ENCODE measurements at places on chromosomes 3 and 15.
A peak's percentile ranks its signal among the peaks of the same experiment; 100 is the strongest.

- DNase-seq = no peak
Observed at GRCh38 chr3:11072631-11073030, 80.1 kb downstream of the SLC6A1 start.

DNA sequence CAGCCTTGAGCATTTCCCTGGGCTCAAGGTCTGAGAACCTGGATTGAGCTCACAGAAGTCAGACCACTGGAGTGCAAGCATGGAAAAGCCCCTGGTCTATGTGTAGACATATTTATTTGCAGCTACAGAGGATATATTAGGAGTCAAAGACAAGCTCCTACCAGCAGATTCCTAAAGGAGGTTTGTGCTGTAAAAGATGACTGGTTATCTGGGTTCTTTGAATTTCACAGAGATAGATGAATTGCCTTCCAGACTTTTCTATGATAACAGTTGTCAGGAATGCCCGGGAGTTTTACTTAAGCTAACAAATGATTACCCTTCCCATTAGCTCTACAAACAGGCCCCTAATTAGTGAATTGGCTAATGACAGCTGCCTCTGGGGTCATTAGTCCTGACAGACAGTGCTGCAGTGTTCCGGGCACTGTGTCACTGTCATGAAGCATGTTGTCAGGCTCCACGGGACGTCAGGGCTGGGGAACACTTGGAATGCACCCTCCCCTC, 48.8 kb upstream of the PLXNA1 start:
- no peak for DNase-seq

GRCh38 chr3:23867400-23867799, 49.4 kb downstream of the NKIRAS1 start:
- peak; percentile 22 for DNase-seq

DNA sequence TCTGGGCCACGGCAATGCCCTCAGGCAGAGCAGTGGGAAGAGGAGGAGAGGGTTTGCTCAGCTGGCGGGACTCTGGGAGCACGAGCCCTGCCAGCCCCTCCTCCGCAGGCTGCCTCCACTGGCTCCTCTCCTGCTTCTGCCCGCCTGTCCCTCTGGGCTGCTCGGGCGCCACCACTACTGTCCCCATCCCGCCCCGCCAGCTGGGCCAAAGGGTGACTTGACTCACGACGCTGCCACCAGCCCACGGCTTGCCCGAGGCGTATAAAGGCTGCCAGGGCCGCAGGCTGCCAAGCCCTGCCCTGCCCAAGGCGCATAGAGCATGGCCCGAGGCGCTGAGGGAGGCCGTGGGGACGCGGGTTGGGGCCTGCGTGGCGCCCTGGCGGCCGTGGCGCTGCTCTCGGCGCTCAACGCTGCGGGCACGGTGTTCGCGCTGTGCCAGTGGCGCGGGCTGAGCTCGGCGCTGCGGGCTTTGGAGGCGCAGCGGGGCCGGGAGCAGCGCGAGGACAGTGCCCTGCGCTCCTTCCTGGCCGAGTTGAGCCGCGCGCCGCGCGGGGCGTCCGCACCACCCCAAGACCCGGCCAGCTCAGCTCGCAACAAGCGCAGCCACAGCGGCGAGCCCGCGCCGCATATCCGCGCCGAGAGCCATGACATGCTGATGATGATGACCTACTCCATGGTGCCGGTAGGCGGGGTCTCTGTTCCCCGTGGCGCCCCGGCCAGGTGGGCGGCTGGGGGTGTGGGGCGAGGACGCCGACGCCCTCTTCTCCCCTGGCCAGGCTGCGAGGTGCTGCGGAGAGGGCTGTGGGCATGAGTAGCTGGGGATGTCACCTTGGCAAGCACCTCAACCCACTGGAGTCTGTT, at the start of gene GLDN:
Gene GLDN, plus strand, starts transcription at position 290 of the 861 bp plus-strand sequence. Its CDS starts 30 bp downstream, at position 320.
- no peak for DNase-seq

DNA sequence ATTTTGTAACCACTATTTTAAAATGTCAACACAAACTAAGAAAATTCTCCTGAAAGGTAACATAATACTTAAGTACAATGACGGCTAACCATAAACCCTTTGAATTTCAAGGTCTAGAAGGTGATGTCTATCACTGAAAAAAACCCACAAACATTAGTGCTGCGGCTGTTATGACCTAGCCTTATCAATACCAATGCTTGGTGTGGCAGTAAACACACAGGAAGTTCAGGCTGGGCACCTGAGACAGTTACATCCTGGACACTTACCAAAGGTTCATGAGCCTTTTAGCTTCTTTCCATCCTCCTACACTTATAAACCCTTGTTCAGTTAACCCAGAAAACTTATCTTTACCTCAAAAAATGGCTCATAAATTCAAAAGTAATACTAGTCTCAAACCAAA, 5.8 kb downstream of the HSPBAP1 start:
- DNase-seq = no peak

DNA sequence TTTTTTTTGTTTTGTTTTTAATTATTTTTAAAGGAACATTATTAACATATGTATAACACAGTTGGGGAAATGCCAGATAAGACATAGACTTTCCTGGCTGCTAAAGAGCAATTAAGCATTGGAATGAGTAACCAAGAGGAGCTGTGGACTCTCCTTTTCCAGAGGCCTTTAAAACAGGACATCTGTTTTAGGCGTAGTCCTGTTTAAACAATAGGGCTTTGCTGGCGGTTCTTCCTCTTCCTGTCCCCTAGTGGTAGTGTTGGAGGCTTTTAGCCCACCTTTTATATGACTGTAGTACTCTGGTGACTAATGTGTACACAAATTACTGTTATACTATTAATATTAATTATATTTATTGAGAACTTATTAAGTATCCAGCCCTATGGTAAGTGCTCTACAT, 81.9 kb downstream of the PPARG start:
- no peak for DNase-seq

- peak; percentile 58 for DNase-seq
Observed at GRCh38 chr3:182784542-182784941, 8.8 kb upstream of the ATP11B start.

DNA sequence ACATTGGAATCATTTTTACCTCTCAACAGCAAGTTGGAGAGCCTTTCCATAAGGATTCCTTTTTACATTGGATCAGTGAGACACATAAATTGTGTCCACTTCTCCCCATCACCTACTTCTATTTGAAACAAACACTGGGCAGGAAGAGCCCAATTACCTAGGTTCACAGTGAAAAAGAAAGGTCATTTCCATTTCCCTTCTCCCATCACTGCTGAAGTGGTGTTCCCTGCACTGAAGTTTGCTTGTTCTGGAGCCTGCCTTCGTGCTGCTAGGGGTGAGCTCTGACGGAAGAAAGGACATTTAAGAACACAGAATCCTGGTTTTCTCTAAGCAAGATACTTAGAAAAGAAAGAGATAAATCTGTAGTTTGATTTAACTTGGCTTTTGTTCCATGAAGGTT, 123.8 kb upstream of the ZBTB20 start:
- DNase-seq = no peak

GRCh38 chr3:10305331-10305902, 12.7 kb upstream of the GHRL start:
- DNase-seq = no peak

DNA sequence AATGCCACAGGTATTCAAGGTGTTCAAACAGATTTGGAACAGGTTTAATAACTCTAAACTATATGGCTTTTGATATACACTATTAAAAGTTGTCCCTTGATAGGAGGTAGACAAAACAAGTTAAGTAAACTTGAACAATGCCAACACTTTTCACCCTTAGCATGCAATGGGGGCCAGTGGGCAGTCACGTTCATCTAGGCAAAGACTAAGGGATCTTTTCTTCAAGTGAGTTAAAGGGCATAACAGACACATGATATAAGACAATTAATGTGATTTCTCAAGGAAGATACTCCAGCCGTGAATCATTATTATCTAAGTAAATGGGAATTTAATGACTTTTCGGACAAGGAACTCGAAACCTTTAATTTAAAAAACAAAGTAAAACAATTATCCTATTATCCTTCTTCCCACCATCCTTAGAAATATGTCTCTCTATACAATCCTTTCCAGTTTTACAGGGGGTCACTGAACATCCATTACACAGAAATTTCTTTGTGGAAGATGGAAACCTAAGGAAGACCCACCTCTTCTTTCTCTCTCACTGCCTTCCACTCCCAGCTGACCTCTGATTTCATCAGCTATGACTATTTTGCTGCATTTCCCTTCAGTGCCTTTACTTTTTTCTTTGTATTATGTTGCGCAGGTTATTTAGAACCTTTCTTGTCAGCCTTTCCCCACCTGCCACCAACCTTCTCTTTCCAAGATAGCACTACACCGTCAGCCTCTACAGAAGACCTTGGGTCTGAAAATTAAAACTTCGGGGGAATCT, 1.5 kb downstream of the CLDN1 start:
- no peak for DNase-seq

DNA sequence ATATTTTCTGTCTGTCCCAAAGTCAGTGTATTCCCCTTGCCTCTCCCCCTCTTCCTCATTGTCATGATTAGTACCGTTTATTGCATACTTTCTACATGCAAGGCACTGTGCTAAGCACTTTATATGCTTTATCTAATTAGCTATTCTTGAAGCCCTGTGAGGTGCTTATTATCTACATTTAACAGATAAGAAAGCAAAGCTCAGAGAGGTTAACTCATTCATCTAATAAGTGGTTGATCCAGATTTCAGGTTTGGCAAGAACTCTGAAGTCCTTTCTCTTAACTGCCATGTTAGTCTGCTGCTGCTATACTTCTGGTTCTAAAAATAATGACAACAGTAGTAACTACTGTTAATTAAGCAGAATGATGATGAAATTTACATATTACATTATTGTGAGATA, 13.5 kb downstream of the IQGAP1 start:
- no peak for DNase-seq

DNA sequence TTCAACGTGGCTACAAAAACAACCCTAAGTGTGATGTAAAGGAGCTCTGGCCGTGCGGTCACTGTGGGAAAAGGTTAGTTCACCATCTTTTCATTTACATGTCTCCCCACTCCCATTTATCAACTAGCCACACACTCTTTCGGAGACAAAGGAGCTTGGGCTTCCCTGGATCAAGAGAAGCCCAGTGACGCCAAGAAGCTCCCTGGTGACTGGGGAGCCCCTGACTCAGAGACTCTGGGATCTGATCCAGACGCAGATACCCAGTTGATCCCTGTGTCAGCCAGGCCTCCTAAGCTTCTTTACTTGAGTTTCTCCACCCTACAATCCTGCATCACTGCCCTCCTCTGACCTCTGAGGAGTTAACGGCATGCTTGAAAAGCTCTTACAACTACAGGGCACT, 43.9 kb downstream of the HEG1 start:
- no peak for DNase-seq

- no peak for DNase-seq
Observed at GRCh38 chr3:193702967-193703366, 110.0 kb downstream of the OPA1 start.

GRCh38 chr15:84795186-84795585, 22.0 kb upstream of the ALPK3 start:
- no peak for DNase-seq

DNA sequence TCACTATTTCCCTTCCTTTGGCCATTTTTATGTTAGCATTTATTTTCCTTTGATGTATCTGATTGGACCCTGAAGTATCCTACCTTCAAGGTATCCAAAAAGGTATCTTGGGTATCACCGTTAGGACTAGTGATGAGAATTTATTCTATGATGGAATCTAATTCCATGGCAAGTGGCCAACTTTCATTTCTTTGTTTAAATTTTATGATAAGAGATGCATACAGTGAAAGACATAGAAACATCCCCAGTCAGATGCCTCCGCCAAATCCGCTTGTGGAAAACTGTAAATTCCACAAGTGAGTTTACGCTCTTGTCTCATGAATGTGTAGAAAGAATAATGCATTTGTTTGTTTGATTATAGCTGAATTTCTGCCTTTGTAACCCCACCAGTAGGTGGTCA, 153.7 kb upstream of the NR2F2 start:
- DNase-seq = no peak

- DNase-seq = no peak
Observed at GRCh38 chr3:126685493-126685892, 18.5 kb upstream of the CHCHD6 start.

- DNase-seq = no peak
Observed at GRCh38 chr15:40960925-40961324, 7.7 kb downstream of the CHAC1 start.

DNA sequence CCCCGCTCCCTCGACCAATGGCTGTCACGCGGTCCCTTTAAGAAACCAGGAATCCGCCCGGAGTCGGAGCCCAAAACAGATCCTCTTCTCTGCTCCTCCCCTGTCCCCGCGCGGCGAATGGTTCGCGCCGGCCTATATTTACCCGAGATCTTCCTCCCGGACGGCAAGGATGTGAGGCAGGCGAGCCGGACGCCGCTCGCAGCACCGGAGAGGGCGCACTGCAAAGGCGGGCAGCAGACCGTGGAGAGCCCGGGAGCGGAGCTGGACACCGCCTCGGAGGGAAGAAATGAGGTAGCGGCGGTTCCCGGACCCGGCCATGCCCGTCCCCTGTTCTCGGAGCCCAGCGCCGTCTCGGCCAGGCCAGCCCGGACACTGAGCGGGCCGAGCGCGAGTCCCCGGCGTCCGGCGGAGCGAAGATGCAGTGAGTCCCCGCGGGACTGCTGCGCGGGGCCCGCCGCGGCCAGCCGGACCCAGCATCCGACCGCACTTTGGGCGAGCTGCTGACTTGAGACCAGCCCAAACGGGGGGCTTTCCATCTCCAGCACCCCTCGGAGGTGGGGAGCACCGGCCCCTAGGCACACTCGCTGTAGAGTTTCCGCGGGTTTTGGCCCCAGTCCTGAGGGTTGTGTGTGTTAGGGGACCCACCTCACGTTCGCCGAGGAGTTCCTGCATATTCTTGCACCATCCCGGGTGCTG, at the start of gene FAM43A:
Gene FAM43A, plus strand, starts transcription at position 166 of the 696 bp plus-strand sequence. CDS start 944 bp downstream, outside the sequence.
- DNase-seq = peak; percentile 59

GRCh38 chr3:50574444-50574831, 5.1 kb downstream of the HEMK1 start:
- no peak for DNase-seq

DNA sequence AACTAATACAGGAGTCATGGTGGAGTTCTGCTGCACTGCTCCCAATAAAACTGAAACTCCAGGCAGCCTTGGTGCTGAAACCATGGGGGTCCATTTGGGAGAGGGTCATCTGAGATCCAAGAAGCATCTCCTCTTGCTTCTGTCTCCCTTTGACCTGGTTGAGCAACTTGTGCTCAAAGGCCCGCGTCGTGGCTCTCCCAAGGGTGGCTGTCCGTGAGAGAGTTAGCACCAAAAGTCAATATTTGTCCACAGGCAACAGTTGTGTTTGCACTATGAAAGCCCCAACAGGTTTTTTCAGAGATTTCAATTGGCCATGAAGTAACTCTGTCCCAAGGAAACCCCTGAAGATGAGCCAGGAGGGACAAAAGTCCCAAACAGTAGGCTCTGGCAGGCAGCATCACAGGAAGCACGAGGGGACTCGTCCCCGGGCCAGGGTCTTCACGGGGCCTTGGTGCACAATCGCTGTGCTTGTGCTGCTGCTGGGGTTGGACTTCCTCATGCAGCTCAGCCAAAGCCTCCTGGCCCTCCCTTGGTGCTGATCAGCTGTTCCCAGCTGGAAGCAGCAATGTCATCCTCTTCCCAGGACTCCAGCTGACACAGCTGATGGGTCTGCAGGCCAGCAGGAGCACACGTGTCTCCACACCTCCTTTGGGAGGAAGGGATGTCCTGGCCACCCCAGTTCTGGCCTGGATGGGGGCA, 39.4 kb upstream of the WNT5A start:
- DNase-seq = no peak

- DNase-seq = peak; percentile 21
Observed at GRCh38 chr3:30511524-30512251, 94.7 kb upstream of the TGFBR2 start.
